CD4-positive, alpha-beta memory T cell (primary cell): ENCODE measurements at places on chromosomes 5 and 9.

DNA sequence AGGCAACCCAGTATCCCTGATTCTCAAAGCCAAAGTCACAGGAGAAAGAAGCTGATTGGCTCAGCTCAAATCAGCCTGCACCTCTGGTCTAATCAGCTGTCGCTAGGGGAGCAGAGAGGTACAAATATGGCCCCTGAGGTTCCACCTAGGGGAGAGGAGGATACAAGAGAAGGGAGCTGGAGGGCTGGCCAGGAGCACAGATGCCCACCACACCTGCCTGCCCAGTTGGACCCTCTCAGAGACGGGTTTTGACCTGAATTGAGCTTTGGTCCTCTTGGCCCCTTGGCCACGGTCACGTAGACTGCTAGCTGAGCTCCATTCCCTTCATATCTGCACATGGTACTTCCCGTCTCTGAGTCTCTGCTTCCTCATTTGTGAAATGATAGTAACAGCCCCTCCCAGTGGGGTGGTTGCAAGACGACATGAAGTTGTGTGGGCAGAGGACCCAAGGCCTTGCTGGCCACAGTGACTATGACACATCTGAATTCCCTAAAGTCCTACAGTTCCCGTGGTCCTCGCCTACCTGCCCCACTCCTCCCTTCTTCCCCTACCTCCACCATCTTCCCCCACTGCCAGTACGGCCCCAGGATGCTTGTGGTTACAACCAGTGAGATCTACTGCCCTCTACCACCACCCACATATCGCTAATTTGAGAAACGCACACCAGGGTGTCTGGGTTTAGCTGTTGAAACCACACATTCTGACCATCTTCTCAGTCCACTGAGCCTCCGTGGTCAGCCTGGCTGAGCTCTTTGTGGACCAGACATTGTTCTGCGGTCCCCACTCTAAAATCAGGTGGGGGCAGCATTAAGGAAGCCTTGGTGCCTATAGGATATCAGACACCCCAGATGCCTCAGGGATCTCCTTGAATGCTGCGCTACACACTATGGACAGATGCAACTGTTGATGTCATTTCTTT is 60.3 kb upstream of the NEK6 start:
- H3K4me1 ChIP-seq = peaks cover 14% of the 10 kb centered on the region
- no peak overlapping the region for H3K4me3 ChIP-seq
- no peak for DNase-seq
- H3K27ac ChIP-seq = no peak overlapping the region
- H3K27me3 ChIP-seq = no peaks in the 10 kb centered on the region

DNA sequence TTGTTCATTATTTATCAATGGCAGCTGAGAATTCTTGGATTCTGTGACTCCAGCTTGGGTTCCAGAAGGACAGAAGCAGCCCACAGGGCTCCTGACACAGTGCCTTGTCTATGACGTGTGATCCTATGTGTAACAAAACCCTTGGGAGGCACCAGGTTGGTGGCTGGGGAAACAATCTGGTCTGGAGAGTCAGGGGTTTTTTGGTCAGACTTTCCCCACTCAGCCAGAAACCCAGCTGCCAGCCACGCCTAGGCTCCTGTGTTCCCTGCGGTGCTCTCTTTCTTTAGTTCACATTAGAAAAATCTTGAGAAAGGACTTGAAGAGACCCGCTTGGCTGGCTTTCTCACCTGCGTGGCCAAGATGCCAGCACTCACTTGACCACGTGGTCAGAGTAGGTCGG is 15.5 kb upstream of the ZBED3 start:
- H3K4me1 ChIP-seq = no peaks in the 10 kb centered on the region
- H3K4me3 ChIP-seq = no peak overlapping the region
- H3K27ac ChIP-seq = no peak overlapping the region
- DNase-seq = no peak
- H3K27me3 ChIP-seq = no peaks in the 10 kb centered on the region
- no peaks in the 10 kb centered on the region for H3K36me3 ChIP-seq

- no peak overlapping the region for H3K4me3 ChIP-seq
- no peaks in the 10 kb centered on the region for H3K4me1 ChIP-seq
- H3K27me3 ChIP-seq = no peaks in the 10 kb centered on the region
These were observed 136.6 kb downstream of the PAX5 start for GRCh38 chr9:36897478-36897877.

- DNase-seq = no peak
- H3K27ac ChIP-seq = no peak overlapping the region
These were observed 9.4 kb downstream of the KCNT1 start for GRCh38 chr9:135711391-135711790.

- no peak for DNase-seq
- H3K36me3 ChIP-seq = no peaks in the 10 kb centered on the region
- H3K4me3 ChIP-seq = no peak overlapping the region
- no peaks in the 10 kb centered on the region for H3K27me3 ChIP-seq
- no peaks in the 10 kb centered on the region for H3K4me1 ChIP-seq
These were observed 17.8 kb upstream of the BHMT start for GRCh38 chr5:79093762-79094161.

GRCh38 chr9:1881708-1882295 is 133.3 kb upstream of the SMARCA2 start:
- peaks cover 10% of the 10 kb centered on the region for H3K4me1 ChIP-seq
- H3K27ac ChIP-seq = no peak overlapping the region
- DNase-seq = no peak
- H3K27me3 ChIP-seq = no peaks in the 10 kb centered on the region

- H3K36me3 ChIP-seq = no peaks in the 10 kb centered on the region
- no peaks in the 10 kb centered on the region for H3K4me1 ChIP-seq
- DNase-seq = no peak
- no peak overlapping the region for H3K4me3 ChIP-seq
These were observed 106.6 kb downstream of the ADAMTS16 start for GRCh38 chr5:5246736-5247135.

- no peak overlapping the region for H3K27ac ChIP-seq
- no peak for DNase-seq
- no peak overlapping the region for H3K4me3 ChIP-seq
- H3K4me1 ChIP-seq = no peaks in the 10 kb centered on the region
- no peaks in the 10 kb centered on the region for H3K36me3 ChIP-seq
These were observed 157.9 kb downstream of the ZDHHC21 start for GRCh38 chr9:14535161-14535955.

DNA sequence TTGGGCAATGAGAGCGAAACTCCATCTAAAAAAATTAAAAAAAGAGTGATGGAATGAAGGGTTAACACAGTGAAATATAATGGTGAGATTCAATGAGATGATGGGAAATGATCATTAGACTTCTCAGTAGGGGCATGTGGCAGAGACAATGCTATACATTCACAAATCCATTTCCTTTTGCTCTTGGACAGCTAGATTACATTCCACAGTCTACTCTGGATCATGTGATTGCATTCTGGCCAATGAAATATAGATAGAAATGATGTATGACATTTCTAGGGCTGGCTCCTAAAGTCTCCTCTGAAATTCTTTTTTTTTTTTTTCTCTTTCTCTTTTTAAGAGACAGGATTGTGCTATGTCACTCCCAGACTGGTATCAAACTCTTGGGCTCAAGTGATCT is 3.8 kb upstream of the GALT start:
- H3K4me1 ChIP-seq = peaks cover 22% of the 10 kb centered on the region
- no peaks in the 10 kb centered on the region for H3K27me3 ChIP-seq
- no peaks in the 10 kb centered on the region for H3K36me3 ChIP-seq
- no peak overlapping the region for H3K27ac ChIP-seq
- no peak for DNase-seq

- H3K27me3 ChIP-seq = no peaks in the 10 kb centered on the region
- H3K4me3 ChIP-seq = no peak overlapping the region
- no peaks in the 10 kb centered on the region for H3K36me3 ChIP-seq
- no peak for DNase-seq
These were observed 20.5 kb upstream of the CCL28 start for GRCh38 chr5:43432486-43433375.

DNA sequence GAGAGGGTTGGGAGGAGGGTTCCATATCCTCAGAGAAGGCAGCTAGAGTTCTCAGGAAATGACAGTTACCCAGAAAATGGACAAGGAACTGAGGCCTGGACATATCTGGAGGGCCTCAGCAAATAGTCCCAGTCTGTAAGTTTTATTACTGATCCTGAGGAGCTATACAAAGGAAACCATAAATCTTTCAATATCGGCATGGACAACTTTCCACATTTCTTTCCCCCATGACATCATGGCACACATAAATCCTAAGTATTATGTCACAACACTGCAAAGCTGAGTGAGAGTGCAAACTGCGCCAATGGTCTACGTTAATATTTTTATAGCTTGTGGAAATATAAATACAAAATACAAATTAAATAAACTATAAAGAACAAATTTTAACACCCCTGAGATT is 1356.2 kb upstream of the C9orf72 start:
- no peaks in the 10 kb centered on the region for H3K27me3 ChIP-seq
- H3K4me1 ChIP-seq = no peaks in the 10 kb centered on the region

DNA sequence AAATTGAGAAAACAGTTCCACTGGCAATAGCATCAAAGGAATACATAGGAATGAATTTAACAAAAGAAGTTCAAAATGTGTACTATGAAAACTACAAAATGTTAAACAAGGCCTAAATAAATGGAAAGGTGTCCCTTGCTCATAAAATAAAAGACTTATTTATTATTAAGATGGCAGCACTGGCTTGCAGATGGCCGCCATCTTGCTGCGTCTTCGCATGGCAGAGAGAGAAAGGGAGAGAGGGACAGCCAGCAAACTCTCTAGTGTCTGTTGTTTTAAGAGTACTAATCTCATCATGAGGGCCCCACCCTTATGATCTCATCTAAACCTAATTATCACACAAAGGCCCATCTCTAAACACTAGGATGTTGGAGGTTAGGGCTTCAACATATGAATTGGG is 47.1 kb downstream of the ABLIM3 start:
- no peaks in the 10 kb centered on the region for H3K36me3 ChIP-seq
- DNase-seq = no peak
- no peak overlapping the region for H3K4me3 ChIP-seq
- H3K4me1 ChIP-seq = no peaks in the 10 kb centered on the region
- H3K27me3 ChIP-seq = no peaks in the 10 kb centered on the region
- H3K27ac ChIP-seq = no peak overlapping the region

GRCh38 chr5:142197098-142197497 is 88.5 kb downstream of the NDFIP1 start:
- H3K27me3 ChIP-seq = no peaks in the 10 kb centered on the region
- no peak for DNase-seq
- H3K27ac ChIP-seq = no peak overlapping the region

DNA sequence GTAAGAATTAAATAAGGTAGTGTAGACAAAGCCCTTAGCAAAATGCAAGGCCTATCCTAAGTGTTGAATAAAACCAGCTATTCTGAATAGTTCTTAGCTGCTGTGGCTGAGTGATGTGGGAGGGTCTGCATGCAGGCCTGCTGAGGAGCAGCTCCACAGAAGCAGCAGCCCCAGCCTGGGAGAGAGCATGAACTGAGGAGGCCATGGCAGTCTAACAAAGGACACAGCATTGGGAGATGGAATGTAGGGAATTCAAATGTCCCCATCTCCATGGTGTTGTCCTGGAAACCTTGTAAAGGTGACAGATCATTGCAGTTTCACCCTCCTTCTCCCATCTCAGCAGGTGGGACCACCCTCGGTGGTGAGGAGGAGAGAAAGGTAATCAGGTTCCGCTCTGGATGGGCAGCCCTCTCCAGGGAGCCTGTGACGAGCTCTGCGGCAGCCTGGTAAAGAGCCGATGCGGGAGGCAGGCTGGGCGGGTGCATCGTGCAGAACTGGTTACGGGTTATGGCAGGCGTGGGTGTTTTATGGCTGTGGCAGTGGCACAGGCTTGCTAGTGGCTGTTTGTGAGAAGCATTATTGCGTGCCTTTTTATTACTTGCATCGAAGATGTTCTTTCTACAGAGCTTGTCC is 199.9 kb upstream of the GLRA1 start:
- no peaks in the 10 kb centered on the region for H3K27me3 ChIP-seq
- DNase-seq = no peak
- no peak overlapping the region for H3K27ac ChIP-seq
- no peaks in the 10 kb centered on the region for H3K36me3 ChIP-seq
- no peak overlapping the region for H3K4me3 ChIP-seq

DNA sequence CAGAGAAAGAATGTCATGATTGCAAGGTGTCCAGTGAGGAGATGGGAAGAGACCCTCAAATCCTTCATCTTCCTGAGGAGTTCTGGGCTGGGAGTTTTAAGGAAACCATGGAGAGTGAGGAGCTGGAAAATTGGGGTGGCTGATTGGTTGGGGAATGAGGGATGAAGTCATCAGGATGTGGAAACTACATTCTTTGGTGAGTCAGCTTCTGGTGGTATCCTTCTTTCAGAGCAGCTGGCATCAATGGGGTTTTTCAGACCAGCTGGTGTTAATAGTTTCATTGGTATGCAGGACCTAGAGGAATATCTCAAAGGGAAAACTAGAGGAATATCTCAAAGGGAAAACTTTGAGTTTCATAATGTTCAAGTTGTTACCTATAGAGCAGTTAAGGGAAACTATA is 45.2 kb downstream of the RNF180 start:
- no peak overlapping the region for H3K27ac ChIP-seq
- no peaks in the 10 kb centered on the region for H3K4me1 ChIP-seq
- no peaks in the 10 kb centered on the region for H3K27me3 ChIP-seq
- no peak overlapping the region for H3K4me3 ChIP-seq
- no peak for DNase-seq
- no peaks in the 10 kb centered on the region for H3K36me3 ChIP-seq

DNA sequence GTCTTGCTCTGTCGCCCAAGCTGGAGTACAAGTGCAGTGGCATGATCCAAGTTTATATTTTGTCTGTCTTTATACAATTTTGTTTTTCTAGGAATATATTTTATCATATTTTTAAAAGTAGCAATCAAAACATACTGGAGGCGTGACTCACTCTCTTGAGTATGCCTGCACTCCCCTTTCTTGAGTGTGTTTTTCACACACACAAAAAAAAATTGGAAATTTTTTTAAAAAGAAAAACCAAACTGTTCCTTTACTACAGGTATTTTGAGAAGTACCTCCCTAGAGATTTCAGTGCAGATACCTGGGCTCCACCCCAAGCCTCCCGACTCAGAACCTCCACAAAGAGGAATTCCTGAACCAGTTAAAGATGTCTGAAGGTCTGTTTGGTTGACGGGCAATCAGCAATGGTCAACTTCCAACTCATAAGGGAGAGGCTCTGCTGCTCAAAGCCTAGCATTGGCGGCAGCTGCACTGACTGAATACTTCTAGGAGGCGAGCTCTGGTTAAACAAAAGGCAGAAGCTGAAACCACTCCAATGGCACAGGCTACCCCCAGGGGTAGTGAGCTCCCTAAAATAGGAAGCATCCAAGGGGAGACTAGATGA is 27.4 kb downstream of the PDE6A start:
- no peaks in the 10 kb centered on the region for H3K27me3 ChIP-seq
- DNase-seq = no peak
- H3K4me1 ChIP-seq = no peaks in the 10 kb centered on the region

DNA sequence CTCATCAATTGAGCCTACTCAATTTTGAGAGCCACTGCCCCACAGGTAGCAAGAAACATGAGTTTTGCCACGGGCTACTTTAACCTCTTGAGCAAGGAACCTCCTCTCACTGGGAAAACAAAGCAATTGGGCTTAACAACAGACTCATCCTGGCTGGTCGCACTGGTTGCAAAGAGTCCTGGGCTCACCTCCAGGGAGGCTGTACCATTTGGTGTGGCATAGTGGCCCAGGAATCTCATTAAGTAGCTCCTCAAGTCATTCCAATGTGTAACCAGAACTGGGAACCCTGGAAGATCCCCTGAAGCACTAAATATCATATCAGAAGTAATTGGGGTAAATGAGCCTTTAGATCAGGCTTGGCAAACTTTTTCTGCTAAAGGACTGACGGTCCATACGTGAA is 78.5 kb downstream of the MYO10 start:
- H3K27me3 ChIP-seq = no peaks in the 10 kb centered on the region
- no peak overlapping the region for H3K4me3 ChIP-seq
- H3K4me1 ChIP-seq = no peaks in the 10 kb centered on the region
- no peaks in the 10 kb centered on the region for H3K36me3 ChIP-seq
- DNase-seq = no peak
- H3K27ac ChIP-seq = no peak overlapping the region
